Stimulated activated CD4-positive, alpha-beta T cell treated with anti-CD3 and anti-CD28 coated beads, Interleukin-12 subunit alpha, Interleukin-12 subunit beta, amount 100 ng/mL, for 24 hours (primary cell): ENCODE measurements at places on chromosomes 2 and 18.
A peak's percentile ranks its signal among the peaks of the same experiment; 100 is the strongest.

- DNase-seq = peak; percentile 88
Measured at GRCh38 chr2:183078464-183079138, at the start of gene DUSP19. TSS of gene DUSP19 (plus strand) at chr2:183078747. CDS start at chr2:183078934, 187 bp downstream.

- no peak for DNase-seq
Measured at GRCh38 chr2:149098701-149099100, 60.2 kb downstream of the LYPD6B start.

DNA sequence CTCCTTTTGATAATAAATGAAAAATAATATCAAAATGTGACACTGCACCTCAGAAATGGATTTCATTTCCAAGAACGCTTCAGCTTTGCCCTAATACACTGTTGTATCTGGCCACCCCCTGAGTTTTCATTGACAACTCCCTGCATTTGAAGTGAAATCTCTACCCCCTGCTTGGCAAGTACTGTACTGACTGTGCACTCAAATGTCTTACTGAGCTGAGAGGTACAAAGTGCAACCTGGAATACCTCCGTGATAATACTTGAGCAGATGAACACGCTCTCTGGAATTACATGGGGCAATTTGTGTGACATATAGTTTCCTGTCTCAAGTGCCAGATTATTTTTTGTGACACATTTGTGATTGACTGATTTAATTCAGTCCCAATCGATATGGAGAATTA lies 231.1 kb downstream of the LRP1B start:
- DNase-seq = no peak

GRCh38 chr2:235780401-235780800 lies 286.6 kb downstream of the AGAP1 start:
- no peak for DNase-seq

DNA sequence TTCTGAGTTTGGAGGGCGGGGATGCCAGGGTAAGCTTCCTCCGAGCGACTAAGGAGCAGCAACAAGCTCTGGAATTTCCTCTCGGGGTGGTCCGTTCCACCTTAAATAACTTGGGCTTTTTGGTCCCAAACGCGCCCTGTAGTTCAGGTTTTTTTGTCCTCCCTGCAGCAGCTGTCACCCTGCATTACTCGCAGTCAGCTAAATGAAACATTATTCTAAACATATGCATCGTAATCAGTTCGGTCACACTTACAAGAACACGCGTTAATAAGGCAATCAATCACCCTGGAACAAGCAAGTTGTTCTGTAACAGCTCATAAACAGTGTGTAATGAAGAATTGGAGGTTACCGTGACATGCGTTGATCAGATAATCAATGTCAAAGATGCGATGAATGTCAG lies 8.3 kb downstream of the EVX2 start:
- DNase-seq = no peak
